Esophagus squamous epithelium (tissue), 5 donors: ENCODE measurements at places on chromosomes 3 and 15. TPM values are rescaled to one million over a fixed set of nuclear protein-coding genes. Genes with fewer than 3 reads are reported as not detected.

The TNFSF10 gene
- 61.7 TPM for total RNA-seq

The PLSCR2 gene
- total RNA-seq: not detected

The IQGAP1 gene
- 181 TPM for total RNA-seq

The GTF2E1 gene
- total RNA-seq: 7.6 TPM

The DUOX1 gene
- 145 TPM for total RNA-seq

The CSTA gene
- total RNA-seq: 2,531 TPM

The GP5 gene
- total RNA-seq: not detected

The RAB6B gene
- total RNA-seq: 0.09 TPM

The LRRIQ4 gene
- total RNA-seq: not detected

The FETUB gene
- total RNA-seq: 23.3 TPM

The CLDN18 gene
- total RNA-seq: not detected

The DET1 gene
- total RNA-seq: 2.2 TPM

The STRIT1 gene
- not detected for total RNA-seq

The NCK1 gene
- 35.6 TPM for total RNA-seq

The EIF3J gene
- 82.8 TPM for total RNA-seq

The AGBL1 gene
- total RNA-seq: 0.21 TPM

The DUOXA1 gene
- 104 TPM for total RNA-seq

The GPR176 gene
- not detected for total RNA-seq

The KCNAB1 gene
- total RNA-seq: 0.64 TPM

The CCDC39 gene
- not detected for total RNA-seq

The UNC13C gene
- total RNA-seq: not detected

The MASP1 gene
- 1.1 TPM for total RNA-seq

The TLR9 gene
- not detected for total RNA-seq

The FOXL2NB gene
- not detected for total RNA-seq

The HRG gene
- not detected for total RNA-seq

The TUSC2 gene
- total RNA-seq: 24.2 TPM

The TEX55 gene
- not detected for total RNA-seq

The TARS3 gene
- 7.6 TPM for total RNA-seq

The CGNL1 gene
- total RNA-seq: 14.7 TPM

The GORASP1 gene
- 102 TPM for total RNA-seq

The MOBP gene
- total RNA-seq: not detected

The ATP13A5 gene
- 0.61 TPM for total RNA-seq

The ZIC4 gene
- not detected for total RNA-seq

The MAP6D1 gene
- 5.1 TPM for total RNA-seq

The FAM3D gene
- total RNA-seq: 145 TPM

The QARS1 gene
- 236 TPM for total RNA-seq

The VGLL3 gene
- 0.30 TPM for total RNA-seq

The PRR23C gene
- total RNA-seq: not detected

The MYRIP gene
- 2.8 TPM for total RNA-seq
